Fibroblast of the conjunctiva (primary cell): ENCODE measurements at places on chromosomes 1 and 21.

DNA sequence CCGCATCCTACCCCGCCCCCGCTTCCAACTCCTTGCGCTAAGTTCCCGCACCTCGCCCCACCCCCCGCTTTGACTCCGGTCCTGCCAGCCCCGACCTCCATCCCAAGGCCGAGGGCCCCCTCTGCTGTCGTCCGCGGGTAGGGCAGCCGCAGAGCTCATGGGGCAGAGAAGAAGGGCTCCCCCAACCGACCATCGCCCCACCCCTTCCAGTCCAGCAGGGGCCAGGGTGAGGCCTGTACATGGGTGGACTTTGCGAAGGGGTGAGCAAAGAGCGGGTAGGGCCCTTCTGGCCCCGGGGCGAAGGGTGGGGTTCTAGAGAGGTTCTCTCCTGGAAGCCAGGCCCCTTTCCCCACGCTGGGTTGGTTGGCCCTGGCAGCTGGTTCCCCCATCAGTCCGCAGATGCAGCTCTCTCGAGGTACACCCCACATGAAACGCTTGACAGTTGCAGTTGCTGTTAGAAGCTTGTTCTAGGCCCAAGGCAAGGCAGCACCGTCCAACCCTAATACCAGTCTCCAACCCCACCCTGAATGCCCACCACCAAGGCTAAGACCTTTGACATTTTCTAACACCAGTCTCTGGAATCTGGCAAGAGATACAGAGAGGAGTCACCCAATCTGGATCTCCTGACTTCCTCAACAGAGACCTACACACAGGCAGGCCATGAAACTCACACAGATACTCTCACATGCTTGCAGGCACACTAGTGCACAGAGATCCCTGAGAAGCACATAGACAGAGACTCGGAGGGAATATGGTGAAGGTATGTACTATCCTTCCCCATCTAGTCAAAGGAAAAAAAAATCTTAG, 25.3 kb upstream of the ADGRB2 start:
- DNase-seq, result peak; percentile 89

DNA sequence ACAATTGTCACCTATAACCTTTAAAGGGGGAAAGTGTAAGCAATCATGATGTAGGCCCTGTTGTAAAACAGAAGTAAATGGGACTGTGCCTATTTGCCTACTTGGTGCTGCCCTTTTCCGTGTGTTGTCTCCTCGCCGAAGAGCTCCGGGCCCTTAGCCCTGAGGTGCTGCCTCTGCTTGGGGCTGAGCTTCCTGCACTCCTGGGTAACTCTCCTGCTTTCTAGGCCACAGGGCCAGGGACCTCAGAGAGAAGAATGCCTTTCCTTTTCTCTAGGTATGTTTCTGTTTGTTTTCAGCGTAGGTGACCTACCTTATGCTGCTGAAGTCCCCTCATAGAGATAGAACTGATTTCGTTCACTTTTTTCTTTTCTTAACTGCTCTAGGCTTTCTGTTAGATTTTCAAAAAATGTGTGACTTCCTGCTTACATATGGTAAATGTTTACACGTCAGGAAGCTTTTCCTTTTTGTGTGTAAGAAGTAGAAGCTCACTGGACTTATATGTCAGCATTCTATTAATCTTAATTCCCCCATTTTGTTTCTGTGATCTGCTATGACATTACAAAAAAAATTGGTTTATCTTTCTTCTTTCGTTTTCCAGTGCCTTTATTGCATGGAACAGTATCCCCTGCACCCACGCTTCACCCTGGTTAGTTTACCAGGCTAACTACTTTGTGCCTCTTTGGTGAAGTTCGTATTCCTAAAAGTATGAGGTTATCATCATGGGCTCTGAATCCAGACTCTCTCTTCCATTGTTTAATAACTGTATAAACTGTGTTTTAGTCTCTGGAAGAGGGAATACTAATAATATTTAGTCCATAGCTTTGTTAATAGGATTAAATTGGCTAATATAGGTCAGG, 61.7 kb downstream of the ITSN1 start:
- DNase-seq, result no peak

DNA sequence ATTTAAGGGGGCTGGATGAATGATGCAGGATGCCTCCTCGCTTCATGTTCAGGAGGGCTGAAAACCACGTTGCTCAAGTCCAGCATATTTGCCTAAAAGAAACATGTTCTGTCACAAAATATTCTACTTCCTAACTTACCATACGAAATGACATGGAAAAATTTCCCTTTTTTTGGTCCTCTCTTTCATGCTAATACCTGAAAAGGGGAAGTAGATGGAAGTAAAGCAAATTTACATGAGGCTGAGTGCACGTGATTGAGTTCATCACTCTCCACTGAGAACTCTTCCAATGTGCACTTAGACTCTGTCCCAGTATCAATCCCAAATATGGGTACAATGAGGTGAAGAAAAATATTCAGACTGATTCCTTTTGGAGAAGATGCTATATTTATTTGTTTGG, 23.0 kb downstream of the XCL2 start:
- no peak for DNase-seq

GRCh38 chr1:235057385-235058306, 71.0 kb downstream of the TOMM20 start:
- DNase-seq, result no peak

DNA sequence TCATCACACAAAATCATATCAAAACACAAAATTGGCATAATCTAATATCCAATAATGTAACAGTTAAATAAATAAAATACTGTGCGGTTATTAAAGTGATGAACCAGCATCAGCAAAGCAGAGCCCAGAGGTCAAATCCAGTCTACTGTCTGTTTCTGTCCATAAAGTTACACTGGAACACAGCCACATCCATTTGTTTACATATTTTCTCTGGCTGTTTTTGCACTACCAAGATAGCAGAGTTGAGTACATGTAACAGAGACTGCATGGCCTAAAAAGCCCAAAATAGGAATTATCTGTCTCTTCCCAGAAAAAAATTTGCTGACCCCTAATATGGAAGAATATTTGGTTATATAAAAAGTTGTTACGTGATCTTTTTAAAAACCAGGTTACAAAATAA, 242.2 kb upstream of the DMRTA2 start:
- DNase-seq, result no peak

- DNase-seq, result no peak
Observed at GRCh38 chr1:191695865-191696264, 462.4 kb upstream of the RGS18 start.

DNA sequence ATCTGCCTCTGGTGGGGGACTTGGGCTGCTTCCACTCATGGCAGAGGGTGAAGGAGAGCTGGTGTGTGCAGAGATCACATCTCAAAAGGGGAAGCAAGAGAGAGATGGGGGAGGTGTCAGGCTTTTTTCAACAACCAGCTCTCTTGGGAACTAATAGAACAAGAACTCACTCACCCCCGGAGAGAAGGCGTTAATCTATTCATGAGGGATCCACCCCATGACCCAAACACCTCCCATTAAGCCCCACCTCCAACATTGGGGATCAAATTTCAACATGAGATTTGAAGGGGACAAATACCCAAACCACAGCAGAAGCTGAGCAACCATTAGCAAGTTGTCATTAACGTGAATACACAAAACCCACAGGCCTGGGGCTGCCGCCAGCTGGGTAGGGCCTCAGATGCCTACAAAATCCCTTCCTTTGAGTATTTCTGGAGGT, 12.0 kb upstream of the VWA5B1 start:
- DNase-seq, result no peak

DNA sequence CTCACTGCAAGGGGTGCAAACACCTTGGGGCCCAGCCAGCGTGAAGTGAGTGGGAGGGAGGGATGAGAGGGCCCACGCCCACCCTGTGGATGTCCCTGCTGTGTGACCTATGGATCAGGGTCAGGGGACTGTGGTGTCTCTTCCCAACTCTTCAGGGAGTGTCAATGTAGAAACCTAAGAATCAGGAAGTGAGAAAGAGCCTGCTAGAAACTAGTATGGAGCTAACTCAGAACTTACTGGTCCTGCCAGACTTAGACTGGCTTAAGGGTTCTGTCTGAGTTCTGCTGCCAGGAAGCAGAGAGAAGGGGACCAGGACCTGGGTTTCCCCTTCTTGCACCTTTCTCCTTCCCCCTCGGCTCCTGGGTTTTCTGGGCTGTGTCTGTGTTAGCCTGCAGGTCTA, 1.8 kb upstream of the IL10 start:
- DNase-seq, result no peak

DNA sequence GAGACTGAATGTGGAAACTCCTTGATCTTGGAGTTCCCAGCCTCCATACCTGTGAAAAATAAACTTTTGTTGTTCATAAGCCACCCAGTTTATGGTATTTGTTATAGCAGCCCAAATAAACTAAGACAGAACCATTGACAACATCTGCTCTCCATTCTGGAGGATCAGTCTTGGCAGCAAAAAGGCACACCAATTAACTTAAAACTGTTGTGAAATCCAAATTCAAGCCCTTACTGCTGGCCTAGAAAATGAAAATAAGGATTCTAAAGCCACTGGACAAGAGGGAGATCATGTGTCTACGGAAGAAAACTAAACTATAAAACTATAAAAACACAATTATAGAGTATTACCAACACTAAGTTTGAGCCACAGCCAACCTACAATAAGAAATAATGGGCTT, 172.1 kb upstream of the RNPC3 start:
- peak; percentile 27 for DNase-seq

GRCh38 chr1:12052008-12052573, 11.0 kb upstream of the TNFRSF8 start:
- DNase-seq, result peak; percentile 69

DNA sequence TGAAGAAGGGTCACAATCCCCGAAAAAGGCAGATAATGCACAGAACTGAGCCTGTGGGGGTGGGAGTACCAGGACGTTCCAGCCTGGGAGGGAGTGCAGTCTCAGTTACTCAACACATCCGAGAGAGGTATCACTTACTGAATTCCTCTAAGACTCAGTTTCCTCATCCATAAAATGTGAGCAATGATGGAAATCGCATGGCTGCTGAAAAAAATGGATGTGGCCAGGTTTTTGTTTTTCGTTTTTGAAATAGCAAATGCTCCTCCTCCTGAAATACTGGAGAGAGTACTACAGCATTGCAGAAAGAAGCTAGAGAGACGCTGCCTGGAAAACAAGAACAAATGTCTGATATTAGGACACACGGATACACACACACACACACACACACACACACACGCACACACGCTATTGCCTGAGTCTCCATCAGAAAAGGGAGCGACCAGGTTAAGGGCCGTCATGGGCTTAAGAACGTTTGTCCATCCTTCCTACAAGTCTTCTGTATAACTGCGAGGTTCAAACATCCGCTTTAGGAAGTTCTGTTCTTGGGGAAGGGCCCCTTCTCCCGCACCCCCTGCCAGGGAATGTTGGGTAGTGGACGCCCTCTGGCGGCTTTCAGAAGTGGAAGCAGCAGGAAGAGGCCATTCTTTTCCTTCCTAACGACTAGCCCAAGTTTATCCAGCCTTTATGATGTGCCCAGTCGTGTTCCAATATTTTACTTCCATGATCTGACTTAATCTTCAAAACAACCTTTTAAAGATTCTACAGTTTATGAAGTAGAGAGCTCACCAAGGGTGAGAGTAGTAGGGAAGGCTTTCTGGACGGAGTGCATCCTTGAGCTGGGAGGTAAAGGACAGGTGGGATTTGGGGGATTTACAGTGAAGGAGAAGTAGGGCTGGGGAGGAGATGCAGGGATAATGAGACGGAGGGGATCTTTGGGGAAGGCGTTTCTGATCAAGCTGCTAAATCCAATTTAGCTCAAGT, 699 bp upstream of the NES start:
- peak; percentile 85 for DNase-seq

DNA sequence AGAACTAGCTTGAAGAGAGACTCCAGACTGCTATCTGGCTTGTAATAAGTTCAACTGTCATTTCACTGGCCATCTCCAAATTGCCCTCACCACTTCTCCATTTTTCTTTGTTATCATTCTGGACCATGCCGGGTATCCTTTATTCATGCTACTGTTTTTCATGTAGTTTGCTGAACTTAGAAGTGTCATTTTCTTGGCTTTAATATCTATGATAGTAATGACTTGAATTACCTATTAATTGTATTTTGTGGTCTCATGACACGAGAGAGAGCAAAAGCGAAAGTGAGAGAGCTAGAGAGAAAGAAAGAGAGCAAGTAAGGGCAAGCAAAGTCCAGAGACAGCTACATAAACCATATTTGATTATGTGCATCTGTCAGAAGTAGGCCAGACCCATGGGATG, 184.9 kb upstream of the ATP1B1 start:
- no peak for DNase-seq

DNA sequence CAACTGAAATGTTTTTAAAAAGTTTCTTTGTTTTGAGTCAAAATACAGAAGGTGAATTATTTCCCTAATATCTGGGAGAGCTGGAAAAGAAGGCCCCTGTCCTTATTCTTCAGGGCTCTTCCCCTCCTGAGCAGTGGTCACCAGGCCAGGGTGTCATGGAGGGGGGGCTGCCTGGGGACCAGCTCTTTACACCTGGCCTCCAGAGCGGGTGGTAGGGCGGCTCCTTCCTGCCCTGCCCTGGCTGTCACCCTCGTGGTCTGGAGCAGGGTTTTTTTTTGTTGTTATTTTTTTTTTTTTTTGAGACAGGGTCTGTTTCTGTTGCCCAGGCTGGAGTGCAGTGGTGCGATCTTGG, 6.6 kb downstream of the SKI start:
- DNase-seq, result no peak

GRCh38 chr1:37147392-37147831, 113.1 kb upstream of the GRIK3 start:
- DNase-seq, result no peak

GRCh38 chr1:244368279-244368678, 83.4 kb downstream of the ADSS2 start:
- no peak for DNase-seq

DNA sequence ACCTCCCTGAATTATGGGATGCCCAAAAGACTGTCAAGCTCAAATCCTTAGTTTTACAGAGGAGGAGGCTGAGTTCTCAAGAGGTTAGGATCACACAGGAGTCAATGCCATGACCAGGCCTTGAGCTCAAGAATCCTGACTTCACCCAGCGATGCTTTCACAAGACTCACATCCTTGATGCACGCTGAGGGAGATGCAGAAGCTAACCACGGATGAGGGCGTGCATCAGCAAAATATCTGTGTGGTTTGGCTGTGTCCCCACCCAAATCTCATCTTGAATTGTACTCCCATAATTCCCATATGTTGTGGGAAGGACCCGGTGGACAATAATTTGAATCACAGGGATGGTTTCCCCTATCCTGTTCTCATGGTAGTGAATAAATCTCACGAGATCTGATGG, 133.2 kb downstream of the KCNJ6 start:
- no peak for DNase-seq

- no peak for DNase-seq
Observed at GRCh38 chr1:110130989-110131388, 18.7 kb downstream of the UBL4B start.

GRCh38 chr1:3215198-3216014, 146.4 kb downstream of the PRDM16 start:
- no peak for DNase-seq

DNA sequence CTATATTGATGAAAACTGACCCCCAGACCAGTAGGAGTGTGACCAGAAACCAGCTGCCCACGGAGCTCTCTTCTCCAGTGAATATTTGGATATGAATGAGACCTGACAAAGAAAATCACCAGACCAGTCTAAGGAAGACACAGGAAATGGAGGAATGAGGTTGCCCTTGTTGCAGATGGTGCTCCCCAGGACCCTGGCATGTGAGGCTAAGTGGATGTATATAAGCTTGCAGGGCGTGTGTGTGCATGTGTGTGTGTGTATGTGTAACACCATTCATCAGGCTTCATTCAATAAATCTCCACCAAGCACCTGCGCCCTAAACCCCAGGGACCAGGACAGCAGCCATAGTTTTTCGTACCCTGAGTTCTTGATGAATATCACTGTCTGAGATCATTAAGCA, 14.4 kb downstream of the PHLDA3 start:
- DNase-seq, result no peak

- no peak for DNase-seq
Observed at GRCh38 chr1:24256687-24257086, 62.5 kb upstream of the GRHL3 start.
